ENCODE measurements at places on chromosomes 5 and 9.
A peak's percentile ranks its signal among the peaks of the same experiment; 100 is the strongest.

DNA sequence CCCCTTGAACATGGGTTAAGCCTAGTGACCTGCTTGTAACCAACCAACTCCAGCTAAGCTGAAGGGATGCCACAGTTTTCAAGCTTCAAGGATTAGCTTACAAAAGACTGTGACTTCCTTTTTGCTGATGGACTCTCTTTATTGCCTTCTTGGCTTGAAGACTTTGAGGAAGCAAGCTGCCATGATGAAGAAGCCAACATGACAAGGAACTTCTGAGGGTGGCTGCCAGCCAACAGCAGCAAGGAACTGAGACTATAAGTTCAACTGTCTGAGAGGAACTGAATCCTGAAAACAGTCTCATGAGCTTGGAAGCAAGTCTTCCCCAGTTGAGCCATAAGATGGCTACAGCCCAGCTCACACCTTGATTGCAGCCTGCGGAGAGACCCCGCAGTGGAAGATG, 116.1 kb upstream of the TAF11L2 start:
- DNase-seq = no peak

DNA sequence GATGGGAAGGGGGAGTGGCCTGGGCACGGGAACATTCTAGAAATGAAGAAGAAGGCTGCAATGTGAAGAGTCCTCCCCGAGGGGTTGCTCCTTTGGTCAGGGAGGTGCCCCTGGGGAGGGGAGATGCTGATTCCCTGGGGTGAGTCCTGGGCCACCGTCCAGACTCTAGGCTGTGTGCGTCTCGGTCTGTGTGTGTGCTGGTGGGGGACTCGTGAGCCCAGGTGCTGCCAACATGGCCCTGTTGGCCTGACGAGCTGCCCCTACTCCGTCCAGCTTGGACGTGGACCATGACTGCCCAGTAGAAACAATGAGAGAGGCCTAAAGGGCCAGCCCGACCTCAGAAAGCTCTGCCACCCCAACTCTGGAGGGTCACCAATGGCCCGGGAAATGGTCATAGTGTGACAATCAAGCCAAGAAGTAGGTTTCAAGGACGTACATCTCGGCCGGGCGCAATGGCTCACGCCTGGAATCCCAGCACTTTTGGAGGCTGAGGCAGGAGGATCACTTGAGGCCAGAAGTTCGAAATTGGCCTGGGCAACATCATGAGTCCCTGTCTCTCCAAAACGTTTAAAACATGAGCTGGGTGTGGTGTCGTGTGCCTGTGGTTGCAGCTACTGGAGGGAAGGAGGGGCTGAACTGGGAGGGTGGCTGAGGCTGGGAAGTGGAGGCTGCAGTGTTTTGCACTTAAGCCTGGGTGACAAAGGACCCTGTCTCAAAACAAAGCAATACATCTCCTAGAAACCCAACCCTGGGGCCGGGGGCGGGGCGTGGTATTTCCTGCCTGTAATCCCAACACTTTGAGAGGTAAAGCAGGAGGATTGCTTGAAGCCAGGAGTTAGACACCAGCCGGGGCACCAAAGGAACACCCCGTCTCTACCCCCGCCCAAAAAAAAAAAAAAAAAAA, 17.0 kb downstream of the LHX3 start:
- DNase-seq = no peak

- DNase-seq = no peak
These were observed 36.0 kb upstream of the GOLM1 start for GRCh38 chr9:86135371-86135770.

- no peak for DNase-seq
These were observed 62.2 kb downstream of the RNF38 start for GRCh38 chr9:36337865-36338264.

DNA sequence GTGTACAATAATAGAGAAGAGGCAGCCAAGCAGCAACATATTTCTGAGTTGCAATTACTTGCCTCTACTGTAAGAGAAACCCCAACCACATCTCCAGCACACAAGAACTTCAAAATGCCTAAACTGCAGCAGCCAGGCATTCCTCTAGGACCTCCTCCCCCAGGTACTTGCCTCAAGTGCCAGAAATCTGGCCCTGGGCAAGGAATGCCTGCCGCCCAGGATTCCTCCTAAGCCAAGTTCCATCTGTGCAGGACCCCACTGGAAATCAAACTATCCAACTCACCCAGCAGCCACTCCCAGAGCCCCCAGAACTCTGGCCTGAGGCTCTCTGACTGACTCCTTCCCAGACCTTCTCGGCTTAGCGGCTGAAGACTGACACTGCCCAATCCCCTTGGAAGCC, 336.8 kb upstream of the RGMB start:
- DNase-seq = no peak

- peak; percentile 12 for DNase-seq
These were observed at the start of gene CAPSL for GRCh38 chr5:35938568-35939227. TSS of gene CAPSL (minus strand) at chr5:35938622. CDS start at chr5:35921120, 17,502 bp downstream.

GRCh38 chr5:61614606-61615005, 282.5 kb downstream of the ZSWIM6 start:
- DNase-seq = no peak

DNA sequence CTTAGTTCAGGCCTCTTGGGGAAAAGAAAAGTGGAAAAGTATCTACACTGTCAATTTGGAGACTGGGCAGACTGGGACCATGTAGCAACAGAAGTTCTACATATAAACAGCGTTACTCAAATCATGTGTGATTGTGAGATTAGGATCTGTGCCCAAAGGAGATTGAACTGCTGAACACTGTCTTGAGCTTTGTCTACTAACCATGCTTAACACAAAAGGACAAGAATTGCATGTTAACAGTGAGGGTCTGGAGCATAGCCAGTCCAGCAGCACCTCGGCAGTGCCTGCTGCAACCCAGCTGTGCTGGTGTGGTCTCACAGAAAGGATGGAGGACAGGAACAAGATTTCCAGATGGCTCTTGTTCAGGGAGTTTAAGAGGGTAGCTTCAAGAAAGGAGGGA, 5.7 kb downstream of the PAM start:
- DNase-seq = no peak

GRCh38 chr9:134641173-134641989, at the start of gene COL5A1:
TSS of gene COL5A1 (plus strand) at chr9:134641803. CDS start at chr9:134642188, 385 bp downstream.
- DNase-seq = peak; percentile 93

DNA sequence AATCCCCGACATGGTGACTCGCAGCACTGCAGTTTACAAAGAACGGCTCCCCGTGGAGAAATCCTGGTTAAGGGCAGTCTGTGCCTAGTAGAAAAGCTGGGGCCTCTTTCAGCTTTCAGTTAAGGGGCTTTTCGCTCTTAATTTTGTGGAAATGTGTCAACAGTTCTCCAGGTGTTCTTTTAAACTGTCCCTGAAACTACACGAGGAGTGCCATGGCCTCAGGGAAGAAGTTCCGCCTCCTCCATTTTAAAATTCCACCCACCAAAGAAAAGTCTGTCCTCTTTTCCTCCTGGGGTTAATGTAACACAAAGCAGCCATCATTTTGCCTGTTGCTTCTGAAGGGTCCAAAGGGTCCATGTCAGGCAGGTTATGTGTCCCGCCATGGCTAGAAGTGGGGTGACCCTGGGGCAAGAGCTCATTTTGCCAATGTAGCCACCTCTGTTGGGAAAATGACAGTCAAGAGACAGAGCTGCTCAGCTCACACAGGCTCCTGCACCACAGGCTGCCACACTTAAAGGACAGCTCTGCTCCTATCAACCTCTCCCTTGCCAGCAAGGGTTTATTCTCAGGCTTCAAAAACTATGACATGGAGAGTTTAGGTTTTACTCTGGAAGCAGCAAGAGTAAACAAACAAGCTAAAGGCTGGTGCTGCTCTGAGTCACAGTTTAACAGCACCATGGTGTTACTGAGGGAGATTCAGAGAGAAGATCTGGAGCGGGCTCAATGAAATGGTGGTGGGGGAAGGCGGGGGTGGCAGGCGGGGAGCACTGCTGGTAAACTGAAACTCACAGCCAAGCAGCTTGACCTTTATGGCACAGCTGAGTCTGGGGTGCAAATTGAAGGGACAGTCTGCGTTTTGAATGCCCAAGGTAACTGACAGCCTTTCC, 3.2 kb downstream of the WHRN start:
- peak; percentile 37 for DNase-seq

DNA sequence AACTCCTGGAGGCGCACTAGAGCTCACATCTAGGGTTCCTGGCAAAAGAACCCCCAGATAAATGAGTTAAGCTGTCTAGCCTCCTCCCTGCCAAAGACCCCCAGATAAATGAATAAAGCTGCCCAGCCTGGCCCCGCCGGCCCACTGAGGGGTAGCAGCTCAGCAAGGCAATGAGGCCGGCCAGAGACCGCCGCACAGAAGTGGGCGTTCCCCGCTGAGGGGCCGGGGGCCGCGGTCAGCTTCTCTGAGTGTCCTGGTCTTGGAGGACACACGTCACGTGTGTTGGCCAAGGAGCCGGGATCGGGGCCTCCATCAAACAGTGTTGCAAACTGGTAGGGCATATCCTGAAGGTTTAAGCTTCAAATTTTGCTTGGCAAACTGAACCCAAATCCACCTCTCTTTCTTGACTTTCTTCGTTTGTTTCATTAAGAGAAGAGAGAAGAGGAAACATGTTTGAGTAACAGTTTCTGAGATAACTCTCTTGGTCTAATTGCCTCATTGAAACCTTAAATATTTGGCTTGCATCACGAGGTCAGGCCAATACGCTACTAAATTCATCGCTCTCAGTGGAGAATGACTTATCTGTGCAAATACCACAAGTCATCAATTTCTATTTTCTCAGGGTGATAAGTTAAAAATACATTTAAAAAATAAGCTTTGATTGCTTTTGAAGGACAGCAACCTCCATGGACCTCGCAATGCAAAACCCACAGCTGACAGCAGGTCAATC, 11.7 kb upstream of the SLC12A7 start:
- DNase-seq = no peak

GRCh38 chr5:89246252-89246651, 363.3 kb upstream of the MEF2C start:
- no peak for DNase-seq

GRCh38 chr9:16410601-16411280, 459.7 kb downstream of the BNC2 start:
- no peak for DNase-seq

- DNase-seq = no peak
These were observed 74.6 kb downstream of the LMNB1 start for GRCh38 chr5:126851501-126852011.

DNA sequence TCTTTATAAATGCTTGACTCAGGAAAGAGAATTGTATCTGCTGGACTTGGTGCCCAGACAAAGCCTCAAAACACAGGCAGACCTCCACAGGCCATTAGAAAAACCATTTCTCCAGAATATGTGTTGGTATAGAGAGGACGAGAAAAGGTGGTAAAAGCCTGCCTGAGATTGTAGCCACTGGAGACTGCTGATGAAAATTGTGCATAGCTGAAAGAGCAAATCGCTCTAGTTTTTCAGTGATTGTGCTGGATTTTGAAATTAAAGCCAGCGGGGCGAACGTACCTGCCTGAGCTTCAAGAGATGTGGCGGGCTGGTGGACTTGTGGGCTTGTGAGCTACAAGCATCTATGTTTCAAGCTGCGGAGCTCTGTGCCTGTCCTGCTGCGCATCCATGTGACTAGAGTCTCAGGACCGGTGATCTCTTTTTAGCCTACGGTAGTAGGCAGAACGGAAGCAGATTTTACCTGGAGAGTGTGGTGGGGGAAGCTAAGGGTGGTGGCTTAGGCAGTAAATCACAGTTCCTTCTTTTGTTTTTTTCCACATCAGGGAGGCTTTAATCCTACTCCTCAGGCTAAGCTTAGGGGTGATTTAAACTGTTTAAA, 193.6 kb downstream of the SREK1 start:
- DNase-seq = no peak

GRCh38 chr9:130023144-130023787, 19.7 kb downstream of the FNBP1 start:
- DNase-seq = no peak

GRCh38 chr5:115069087-115069968, 100.4 kb downstream of the TRIM36 start:
- peak; percentile 47 for DNase-seq

DNA sequence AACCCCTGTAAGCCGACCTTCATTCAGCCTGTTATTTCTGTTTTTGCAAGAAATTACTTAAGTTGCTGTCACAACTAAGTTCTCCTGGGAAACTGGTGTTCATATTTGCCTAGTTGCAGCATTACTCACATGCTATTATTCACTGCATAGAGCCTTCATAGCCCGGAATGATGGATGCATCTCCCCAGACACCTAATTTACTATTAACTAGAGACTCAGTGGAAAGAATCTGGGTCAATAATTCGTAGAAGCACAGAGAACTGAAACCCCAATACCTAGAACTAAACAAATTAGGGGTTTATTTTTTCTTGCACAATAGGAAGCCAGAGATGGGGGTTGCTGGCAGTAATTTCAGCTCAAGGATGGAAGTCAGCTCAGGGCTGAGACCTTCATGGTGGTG, 45.7 kb upstream of the FAM170A start:
- no peak for DNase-seq

GRCh38 chr5:44952376-44952775, 143.6 kb downstream of the MRPS30 start:
- peak; percentile 15 for DNase-seq

- DNase-seq = no peak
These were observed 116.0 kb upstream of the RANBP3L start for GRCh38 chr5:36417668-36418067.

GRCh38 chr5:114857941-114858551, 311.7 kb downstream of the TRIM36 start:
- no peak for DNase-seq

DNA sequence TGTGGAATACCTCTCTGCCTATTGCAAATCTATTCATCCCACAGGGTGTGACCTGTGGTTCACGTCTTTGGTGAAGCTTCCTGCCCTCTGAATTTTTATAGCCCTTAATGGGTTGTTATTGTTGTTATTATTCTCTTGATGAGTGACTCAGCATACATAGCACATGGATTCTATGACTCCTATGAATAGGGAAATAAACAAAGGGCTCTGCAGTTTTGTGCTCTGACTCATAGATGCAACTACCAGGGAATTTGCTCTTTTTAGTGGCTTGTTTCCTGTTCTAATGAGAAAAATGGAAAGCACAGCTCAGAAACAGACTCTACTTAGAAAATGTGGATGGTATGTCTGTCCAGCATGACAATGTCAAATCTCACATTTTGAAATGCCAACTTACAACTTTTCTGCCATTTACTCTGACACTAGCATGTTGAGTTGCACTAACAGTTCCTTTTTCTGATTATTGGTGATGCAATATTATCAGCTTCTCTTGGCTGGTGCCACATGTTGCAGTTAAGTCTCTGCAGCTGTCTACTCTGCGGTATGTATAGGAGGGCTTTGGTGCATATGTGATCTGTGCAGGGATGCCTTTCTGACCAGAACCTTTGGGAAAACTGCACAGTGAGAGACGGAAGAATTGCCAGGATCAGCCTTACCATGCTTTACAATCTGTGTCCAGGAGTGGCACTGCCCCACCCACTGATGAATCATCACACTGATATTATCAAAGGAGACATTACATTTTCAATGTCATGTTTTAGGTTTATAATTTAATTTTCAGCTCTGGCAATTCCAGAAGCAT, 996.4 kb upstream of the WWC1 start:
- no peak for DNase-seq

DNA sequence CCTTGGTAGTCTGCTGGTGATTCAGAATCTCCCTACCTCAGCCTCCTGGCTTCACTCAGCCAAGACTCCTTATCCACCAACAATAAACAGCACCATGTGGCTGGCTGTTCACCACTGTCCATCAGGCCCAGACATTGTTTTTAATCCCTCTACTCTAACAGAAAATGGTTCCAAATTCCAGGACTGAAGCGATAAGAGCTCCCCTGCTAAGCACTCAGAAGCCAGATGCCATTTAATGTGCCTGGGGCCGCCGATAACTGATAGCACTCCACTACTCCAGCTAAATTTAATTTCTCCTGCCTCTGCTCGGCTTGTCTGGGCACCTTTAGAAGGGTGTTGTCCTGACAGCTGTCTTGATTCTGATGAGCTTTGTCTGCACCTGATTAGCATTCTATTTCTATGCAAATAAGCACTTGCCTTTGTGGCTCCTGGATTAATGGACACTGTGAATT, 47.1 kb downstream of the ZNF622 start:
- peak; percentile 13 for DNase-seq
